ENCODE measurements at places on chromosomes 2 and 18. TPM values are rescaled to one million over a fixed set of nuclear protein-coding genes. Genes with fewer than 3 reads are reported as not detected.
A peak's percentile ranks its signal among the peaks of the same experiment; 100 is the strongest.

DNA sequence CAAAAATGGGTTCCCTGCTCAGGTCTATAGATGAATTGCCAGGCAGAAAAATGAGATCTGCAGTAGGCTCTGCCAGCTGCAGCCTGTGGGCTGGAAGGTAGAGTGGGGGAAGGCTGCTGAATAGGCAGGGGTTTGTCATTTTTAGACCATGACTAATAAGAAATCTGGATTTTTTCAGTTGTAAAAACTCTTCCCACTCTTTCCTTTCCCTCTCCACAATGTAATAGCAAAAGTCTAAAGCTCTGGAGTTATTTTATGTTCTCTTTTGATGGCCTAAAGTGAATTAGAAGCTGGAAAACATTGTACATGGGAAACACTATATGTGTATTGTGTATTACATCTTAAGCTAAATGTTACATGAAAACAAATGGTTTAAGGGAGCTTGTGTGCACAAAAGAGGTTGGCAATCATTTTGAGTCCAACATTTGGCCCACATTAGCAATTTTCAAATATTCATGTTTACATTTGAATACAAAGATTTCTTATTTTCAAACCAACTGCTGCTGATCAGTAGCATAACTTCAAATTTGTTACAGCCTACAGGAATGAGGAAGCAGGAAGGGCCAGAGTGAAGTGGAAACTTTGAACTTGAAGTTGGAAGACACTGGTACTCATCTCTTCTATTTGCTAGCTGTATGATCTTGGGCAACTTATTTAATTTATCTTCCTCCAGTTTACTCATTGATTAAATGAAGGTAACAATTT lies 407.1 kb downstream of the SLC4A3 start:
- no peaks in the 10 kb centered on the region for H3K36me3 ChIP-seq
- DNase-seq, result no peak
- no peaks in the 10 kb centered on the region for H3K4me1 ChIP-seq
- no peak overlapping the region for H3K27ac ChIP-seq
- no peak overlapping the region for H3K4me3 ChIP-seq
- H3K27me3 ChIP-seq, result no peaks in the 10 kb centered on the region

DNA sequence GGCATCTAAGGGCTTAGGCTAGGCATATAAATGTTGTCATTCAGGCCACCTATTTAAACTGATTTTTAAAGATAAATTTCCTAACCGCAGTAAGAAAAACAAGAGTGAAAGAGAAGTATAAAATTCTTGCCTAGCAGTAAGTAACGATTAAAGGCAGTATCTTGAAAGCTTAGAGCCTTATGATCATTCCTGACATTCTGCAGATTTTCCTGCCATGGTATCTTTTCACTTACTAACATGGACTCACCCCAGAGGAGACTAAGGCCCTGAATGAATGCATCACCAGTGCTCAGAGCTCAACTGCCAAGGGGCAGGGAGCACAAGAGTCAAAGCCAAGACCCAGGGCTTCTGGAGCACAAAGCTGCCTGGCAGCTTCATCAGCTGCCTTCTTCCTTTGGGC lies 133.1 kb downstream of the GCA start:
- H3K27me3 ChIP-seq, result no peaks in the 10 kb centered on the region
- DNase-seq, result no peak
- H3K36me3 ChIP-seq, result no peaks in the 10 kb centered on the region
- no peaks in the 10 kb centered on the region for H3K4me1 ChIP-seq

DNA sequence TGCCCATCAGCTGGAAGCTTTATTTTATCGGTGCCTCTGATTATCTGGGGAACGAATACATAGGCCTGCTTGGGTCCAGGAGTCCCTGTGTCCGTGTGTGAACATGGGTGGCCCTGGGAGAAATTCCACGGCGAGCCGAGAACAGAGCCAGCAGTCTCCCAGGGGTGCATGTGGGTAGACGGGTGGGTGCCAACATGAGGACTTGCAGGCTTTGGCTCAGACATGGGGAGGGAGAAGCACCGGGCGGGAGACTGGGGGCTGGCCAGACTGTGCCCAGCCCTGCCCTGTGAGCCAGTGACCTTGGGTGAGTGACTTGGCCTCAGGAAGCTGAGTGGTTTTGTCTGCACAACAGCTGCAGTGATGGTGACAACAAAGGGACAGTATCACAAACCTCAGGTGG lies 44.2 kb upstream of the SALL3 start:
- no peak overlapping the region for H3K27ac ChIP-seq
- H3K36me3 ChIP-seq, result no peaks in the 10 kb centered on the region
- H3K4me1 ChIP-seq, result no peaks in the 10 kb centered on the region

DNA sequence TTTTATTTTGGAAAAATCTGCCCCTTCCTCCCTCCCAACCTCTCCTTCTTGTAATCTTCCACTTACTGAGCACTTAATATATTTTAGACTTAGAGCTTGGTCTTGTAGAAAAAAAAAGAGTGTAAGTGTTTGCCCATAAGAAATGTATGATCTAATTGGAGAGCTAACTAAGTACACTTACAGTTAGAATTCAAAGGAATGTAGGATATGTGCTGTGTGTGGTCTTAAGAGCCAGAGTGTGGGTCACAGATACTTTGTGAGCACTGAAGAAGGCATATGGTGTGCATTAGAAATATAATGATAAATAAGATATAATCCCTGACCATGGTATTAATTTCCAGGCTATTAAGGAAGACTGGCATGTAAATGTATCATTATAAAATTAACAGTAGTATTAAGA lies 91.8 kb upstream of the ZNF521 start:
- no peaks in the 10 kb centered on the region for H3K36me3 ChIP-seq
- no peaks in the 10 kb centered on the region for H3K27me3 ChIP-seq
- H3K27ac ChIP-seq, result no peak overlapping the region
- H3K4me3 ChIP-seq, result no peak overlapping the region

DNA sequence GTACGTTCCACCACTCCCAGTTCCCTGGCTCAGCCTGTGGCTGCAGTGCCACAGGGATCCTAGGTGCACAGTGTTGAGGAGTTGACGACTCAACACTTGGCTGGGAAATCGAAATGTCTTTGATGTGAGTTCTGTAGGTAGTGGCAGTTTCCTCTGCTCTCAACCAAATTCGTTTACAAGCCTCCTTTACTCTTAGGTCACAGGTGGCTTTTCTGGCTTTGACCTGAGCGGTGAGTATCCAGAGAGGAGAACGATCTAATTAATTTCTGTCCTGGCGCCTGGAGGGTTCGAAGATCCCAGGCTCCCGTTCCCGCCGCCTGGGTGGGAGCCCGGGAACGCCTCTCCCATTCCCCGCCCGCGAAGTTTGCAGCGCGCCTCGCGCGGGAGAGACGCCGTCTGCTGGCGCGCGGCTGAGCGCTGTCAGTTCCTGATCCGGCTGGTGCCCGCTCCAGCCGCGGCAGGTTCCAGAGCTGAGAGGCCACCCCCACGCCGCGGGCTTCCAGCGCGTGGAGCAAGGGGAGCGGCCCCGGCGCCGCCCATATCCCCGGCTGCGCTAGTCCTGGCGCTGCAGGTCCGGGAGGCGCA lies at the start of gene LAMA3:
Gene LAMA3, plus strand, starts transcription at position 423 of the 585 bp plus-strand sequence. CDS start 231 bp downstream, outside the sequence.
- H3K4me1 ChIP-seq, result peaks cover 19% of the 10 kb centered on the region
- no peaks in the 10 kb centered on the region for H3K27me3 ChIP-seq
- no peak for DNase-seq
- peak within 1 kb of the TSS; percentile 52 for H3K27ac ChIP-seq

- no peaks in the 10 kb centered on the region for H3K4me1 ChIP-seq
- H3K36me3 ChIP-seq, result no peaks in the 10 kb centered on the region
- no peak overlapping the region for H3K4me3 ChIP-seq
- no peak overlapping the region for H3K27ac ChIP-seq
- DNase-seq, result no peak
These were observed 148.8 kb upstream of the ZNF236 start for GRCh38 chr18:76673281-76674185.

LAMA3 gene
- total RNA-seq, result 5.0 TPM
